ENCODE measurements at places on chromosomes 3 and 15.

DNA sequence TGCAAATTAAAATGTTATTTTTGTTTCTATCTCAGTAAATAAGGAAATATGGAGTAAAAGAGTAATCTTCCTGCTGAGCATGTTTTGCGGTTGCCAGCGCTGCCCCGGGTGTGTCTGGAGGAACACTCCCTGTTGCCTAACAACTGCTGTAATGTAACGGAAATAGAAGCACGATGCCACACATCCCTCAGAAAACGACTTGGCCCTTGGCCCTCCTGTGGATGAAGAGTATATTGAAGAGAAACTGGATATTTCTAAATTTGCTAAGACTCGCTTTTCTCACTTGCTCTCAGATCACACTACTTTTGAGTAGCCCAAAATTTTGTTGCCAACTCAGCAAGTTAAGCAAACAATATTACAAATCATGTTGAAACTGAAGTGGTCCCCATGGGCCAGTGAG is 18.9 kb downstream of the CX3CR1 start:
- peak; percentile 45 for DNase-seq

GRCh38 chr3:52136513-52136912 is 17.7 kb downstream of the POC1A start:
- DNase-seq = no peak

DNA sequence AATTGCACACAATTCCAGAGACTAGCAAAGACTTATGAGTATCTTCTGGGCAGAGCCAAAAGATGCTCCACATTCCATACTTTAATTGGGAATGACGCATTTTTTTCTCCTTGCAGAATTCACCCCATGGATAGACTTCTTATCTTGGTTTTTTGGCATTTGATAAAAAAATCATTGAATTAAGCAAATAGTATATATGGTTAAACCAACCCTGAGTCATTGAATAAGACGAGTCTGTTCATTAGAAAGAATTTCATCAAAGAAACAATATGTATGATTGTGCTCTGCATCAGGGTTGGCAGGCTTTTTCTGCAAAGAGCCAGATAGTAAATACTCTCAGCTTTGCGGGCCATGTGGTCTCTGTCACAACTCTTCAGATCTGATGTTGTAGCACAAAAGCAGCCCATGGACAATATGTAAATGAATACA is 9.2 kb upstream of the PDZRN3 start:
- DNase-seq = no peak

GRCh38 chr3:134369231-134369741 is 5.0 kb downstream of the AMOTL2 start:
- no peak for DNase-seq

- DNase-seq = no peak
Measured at GRCh38 chr3:150242220-150242936, 165.7 kb upstream of the TSC22D2 start.

- no peak for DNase-seq
Measured at GRCh38 chr3:185931777-185932612, 5.8 kb downstream of the TRA2B start.

GRCh38 chr3:174498638-174499037 is 360.5 kb upstream of the NAALADL2 start:
- no peak for DNase-seq

- DNase-seq = no peak
Measured at GRCh38 chr3:46127503-46127902, 80.6 kb downstream of the CCR1 start.

- peak; percentile 71 for DNase-seq
Measured at GRCh38 chr3:173268781-173269180, 127.7 kb upstream of the SPATA16 start.

DNA sequence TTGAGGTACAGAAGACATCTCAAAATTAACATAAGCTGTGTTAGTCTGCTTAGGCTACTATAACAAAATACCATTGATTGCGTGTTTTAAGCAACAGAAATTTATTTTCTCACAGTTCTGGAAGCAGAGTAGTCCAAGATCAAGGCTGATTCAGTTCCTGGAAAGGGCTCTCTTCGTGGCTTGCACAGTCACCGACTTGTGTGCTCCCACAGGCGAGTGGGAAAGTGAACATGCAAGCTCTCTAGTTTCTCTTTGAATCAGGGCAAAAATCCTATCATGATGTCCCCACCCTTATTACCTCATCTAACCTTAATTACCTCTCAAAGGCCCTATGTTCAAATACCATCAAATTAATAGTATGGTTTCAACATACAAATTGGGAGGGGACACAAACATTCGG is 505.9 kb downstream of the ZIC1 start:
- DNase-seq = no peak

DNA sequence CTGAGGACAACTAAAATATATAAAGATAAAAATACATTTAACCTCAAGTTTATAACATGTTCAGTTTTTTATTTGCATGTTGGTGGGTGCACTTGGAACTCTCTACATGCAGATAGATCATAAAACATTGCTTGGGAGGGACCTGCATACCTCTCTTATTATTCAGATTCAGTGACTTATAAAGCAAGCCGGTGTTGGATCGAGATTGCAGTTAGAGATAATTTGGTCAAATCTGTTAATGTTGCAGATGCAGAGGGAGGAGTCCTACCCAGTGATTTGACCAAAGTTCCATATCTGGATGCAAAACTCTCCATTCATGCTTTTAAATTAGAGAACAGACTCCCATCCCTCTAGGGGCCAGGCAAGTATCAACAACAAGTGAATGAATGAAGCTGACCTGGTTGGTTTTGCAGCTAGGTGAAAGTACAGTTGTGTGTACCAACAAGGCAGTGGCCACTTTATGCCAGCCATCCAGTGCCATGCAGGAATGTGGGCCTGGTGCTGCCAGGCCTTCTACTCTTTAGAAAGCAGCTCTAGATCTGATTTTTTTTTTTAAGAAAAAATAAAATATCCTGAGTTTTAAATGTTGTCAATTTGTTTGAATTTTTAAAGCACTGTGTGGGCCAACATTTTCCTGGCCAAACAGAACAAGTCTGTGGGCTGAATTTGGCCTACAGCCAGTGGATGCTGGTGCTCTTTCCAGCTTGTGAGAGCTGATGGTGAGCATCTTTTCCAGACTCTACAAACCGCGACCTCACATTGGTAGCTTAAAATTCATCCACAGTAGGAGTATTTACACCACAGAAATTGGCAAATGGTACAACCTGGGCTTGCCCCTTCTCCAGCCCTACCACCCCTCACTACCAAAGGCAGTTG is 12.3 kb downstream of the CDIN1 start:
- no peak for DNase-seq

- no peak for DNase-seq
Measured at GRCh38 chr3:167318996-167319615, 61.0 kb downstream of the ZBBX start.

DNA sequence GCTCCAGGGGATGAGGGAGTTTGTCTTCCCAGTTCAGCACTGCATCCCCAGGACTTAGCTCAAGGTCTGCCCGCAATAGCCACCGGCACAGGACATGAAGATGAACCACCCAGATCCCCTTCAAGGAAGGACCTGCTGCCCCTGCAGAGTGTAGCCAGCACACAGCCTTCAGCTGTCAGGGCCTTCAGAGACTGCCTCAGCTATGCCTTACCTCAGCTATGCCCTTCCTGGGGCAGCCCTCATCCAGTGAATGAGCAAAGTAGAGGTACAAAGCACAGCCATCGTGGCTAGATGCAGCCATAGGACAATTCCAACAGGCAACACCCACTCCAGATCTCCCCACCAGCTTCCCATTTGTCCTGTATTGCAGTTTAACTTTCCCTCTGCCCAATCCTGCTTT is 291.2 kb upstream of the STT3B start:
- DNase-seq = no peak

GRCh38 chr15:76976572-76977270 is 18.2 kb upstream of the PSTPIP1 start:
- DNase-seq = no peak

- DNase-seq = peak; percentile 70
Measured at GRCh38 chr15:60423537-60423936, 25.8 kb upstream of the ANXA2 start.

GRCh38 chr3:124760601-124761000 is 30.3 kb downstream of the UMPS start:
- DNase-seq = no peak

DNA sequence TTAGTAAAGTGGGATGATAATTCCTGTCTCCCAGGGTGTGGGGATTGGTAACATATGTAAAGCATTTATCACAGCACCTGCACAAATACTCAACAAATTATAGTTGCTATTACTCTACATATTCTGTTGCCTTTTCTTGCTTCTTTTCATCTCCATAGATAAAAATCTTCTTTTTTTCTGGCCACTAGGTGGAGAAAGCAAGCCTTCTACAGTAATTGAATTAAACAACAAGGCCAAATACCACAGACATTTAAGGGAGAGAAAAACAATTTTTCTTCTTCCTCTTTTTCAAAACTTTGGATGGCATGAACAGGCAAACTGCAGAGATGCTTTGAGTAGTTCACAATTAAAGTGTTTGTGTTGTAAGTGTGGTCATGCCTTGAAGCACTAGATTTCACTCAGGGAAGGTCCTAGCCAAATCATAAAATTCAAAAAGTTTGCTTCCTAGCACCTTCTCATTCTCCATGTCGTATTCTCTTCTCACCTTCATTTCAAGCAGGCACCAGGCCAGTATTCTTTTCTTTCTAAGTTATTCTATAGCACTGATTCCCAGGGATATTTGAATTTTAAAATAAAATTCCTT is 493.4 kb upstream of the TGFBR2 start:
- peak; percentile 40 for DNase-seq

DNA sequence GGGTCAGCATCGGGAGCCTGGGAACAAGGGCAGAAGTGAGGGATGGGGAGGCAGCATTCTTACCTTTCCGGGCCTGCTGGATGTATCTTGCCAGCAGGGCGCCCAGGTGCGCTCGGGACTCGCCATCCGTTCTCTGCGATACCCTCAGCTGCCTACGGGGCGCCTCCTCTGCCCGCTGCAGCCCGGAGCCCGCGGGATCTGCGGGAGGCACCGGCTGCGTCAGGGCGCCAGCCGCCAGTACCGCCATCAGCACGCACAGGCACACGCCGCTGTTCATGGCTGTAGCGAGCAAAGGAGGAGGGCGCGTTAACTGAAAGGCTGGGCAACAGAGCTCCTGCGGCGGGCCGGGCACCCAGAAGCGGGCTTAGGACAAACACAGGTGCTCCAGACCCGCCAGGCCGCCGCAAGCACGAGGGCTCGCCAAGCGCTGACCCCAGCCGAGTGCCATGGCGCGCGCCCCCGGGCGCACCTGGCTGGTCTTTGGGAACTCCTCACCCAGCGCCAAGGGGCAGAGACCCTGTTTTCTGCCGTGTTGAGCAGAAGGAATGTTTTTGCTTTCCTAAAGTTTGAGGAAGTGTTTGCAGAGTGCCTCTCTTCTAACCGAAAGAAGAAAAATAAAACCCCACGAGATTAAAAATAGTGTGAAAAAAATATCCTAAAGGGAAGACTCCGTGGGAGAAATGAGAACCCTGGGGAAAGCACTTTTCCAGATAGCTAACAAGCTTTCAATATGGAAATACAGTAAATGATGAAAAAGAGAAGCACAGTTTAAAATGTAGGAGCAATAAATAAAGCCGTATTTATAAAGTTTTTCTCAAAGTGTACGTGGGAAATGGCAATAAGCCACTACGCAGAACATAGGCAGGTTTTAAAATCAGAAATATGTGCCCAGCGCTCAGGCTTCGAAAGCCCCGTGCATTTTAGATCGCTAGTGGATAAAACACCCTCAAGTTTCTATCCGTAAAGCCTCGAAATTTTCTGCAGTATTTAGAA is 2.3 kb downstream of the CCK start:
- DNase-seq = no peak

DNA sequence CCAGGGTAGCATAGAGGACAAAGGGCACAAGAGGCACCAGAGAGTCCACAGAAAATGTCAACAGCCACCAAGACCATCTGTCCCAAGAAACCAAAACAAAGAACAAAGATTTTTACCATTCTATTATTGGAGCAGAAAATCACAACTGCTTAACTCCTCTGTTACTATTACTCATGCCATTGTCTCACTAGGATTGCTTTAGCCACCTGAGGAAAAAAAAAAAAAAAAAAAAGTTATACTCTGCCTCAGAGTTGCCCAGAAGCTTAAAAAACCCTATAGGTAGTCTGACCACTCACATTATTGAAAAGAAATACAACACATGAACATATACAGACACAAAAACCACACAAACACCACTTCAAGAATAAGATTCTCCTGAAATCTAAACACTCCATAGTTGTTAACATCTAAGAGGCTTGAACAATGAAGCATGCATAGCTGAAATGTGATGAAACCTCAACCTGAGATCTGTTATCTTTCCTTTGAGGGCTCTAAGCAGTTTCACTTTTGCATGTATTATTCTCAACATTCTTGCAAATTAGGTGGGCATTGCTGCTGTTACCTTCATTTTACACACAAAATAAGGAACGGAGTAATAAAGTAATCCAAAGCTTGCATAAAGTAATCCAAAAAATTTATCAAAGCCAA is 85.4 kb downstream of the IGSF11 start:
- DNase-seq = no peak

GRCh38 chr3:41974223-41974622 is 12.3 kb upstream of the ULK4 start:
- DNase-seq = no peak

DNA sequence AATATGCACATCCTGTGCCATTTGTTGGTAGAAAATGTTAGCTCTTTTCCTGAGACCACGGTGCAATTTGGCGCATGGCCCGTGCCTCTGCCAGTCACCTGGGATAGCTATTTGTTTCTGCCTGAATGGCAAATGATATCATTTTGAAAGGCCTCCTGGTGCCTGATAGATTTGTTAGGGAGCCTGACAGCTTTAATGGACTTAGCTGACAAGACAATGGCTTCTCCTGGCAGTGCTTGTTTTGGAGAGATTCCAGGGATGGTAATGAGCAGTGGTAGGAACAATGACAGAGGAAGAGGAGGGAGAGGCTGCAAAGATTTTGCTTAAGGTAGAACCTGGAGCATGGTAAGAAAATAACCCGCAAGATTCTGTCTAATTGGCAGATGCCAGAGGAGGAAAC is 268.5 kb downstream of the CLSTN2 start:
- no peak for DNase-seq

GRCh38 chr15:88309363-88309762 is 52.8 kb upstream of the NTRK3 start:
- no peak for DNase-seq
